NCI-H187 treated with DMSO at 0.1 percent for 48 hours (cell line): ENCODE measurements at places on chromosomes 16 and 17.

DNA sequence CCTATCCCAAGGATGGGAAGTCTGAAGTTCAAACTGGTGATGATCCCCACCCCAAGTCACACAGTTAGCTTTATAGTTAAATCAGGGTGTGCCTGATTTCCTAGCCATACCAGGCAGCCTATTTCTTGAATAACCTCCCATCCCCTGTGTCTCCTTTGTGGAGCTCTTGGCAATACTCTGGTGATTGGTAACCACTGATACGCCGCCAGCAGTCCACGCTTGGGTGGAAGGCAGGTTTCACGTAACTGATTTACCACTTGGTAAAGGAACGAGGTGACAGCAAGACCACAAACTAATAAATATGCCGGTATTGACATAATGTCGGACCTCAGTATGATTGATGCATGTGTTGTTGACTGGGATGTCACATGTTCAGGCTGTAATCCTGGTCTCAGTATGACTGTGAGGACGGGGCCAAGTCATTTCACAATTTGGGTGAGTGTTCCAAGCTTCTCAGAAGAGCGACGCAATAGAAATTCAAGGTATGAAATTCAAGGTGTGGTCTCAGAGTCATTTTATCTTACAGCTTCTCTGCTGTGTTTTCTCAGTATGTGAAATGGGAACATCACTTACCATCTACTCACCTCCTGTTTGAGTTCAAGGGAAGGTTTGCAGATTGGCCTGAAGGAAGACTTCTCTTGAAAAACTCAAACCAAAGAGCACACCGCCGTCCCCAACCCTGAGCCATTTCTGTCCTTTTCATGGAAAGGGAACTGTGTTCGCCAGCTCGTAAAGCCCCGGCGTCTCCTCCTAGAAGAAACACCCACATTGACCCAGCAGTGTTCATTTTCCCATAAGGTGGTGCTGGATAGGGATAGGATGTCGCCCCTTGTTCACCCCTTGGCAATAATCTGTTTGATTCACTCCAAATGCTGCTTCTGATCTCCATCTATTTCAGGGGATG is 678.9 kb downstream of the WWOX start:
- no peak for DNase-seq

- DNase-seq, result no peak
Observed at GRCh38 chr17:76843703-76844484, 24.3 kb upstream of the MGAT5B start.

DNA sequence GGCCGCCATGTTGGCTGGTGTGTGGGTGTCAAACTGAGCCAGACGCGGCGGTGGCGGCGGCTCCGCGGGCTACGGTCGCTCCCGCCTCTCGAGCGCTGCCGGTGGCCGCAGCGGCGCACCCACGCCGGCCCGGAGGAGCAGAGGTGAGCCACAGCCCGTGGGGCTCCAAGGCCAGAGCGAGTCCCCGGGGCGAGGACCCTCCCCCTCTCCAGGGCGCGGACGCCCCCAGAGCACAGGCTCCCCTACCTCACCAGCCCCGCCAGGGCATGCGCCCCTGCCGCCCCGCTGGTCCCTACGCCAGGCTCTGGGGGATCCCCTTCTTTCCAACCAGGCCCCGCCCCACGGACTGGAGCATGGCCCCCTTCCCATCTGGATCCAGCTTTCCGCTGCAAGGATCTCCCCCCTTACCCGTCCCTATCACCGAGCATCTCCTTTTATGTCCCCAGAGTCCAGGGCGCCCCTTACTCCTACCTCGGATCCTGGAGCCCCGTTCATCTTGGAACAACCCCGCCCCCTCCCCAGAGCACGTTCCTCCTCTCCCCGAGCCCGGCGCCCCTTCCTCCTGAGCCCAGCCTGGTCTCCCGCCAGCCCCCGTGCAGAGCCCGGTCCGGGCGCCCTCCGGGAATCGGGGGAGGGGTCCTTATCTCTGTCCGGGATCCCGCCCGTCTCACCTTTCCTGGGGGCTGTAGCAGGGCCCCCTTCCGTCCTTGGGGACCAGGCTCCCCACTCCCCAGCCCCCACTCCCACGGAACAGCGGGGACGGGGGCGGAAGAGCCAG is 412 bp downstream of the EPN2 start:
- DNase-seq, result no peak

DNA sequence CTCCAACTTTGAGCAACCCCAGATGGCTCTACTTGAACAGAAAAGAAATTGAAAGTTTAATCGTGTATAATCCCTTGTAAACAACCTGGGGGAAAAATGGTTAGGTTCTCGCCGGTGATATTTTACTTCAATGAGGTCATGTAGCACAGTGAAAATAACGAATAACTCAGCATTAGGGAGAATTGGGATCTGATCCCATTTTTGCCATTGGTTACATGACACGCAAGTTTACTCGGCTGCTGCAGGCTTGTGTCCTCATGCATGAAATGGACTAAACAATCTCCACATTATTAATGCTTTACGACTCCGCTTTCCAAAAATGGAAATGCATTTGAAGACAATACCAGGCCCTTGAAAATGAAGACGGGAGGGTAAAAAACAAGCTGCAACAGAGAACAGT is 45.5 kb upstream of the LRRC37A3 start:
- DNase-seq, result no peak

DNA sequence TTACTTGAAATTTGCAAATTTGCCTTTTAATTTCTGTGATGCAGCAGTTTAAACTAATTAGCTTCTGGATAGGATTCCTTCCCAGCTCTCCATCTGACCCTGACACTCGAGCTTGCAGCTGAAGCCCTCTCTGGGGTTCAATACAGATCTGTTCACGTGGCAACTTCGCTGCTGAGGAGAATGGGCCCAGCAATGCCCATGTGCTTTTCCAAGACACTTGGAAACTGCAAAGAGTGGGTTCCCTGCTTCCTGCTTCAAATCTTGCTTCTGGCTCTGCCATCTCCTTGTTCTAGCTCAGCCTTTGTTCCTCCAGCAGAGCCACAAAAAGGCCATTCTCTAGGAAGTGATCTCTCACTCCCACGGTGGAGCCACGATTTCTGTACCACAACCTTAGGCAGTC is 50.0 kb upstream of the IRX6 start:
- no peak for DNase-seq

DNA sequence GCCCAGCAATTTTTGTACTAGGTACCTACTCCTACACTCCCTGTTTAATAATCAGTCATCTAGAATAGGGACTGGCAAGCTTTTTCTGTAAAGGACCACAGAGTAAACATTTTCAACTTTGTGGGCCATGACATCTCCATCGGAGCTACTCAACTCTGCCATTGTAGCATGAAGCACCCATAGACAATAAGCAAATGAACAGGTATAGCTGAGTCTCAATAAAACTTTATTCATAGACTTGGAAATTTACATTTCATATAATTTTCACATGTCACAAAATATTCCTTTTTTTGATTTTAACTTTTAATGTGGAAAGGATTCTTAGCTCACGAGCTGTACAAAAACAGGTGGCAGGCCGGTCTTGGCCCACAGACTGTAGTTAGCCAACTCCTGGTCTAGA is 345.8 kb downstream of the SOX9 start:
- no peak for DNase-seq

- DNase-seq, result no peak
Observed at GRCh38 chr16:30983289-30983889, 1.6 kb upstream of the HSD3B7 start.

DNA sequence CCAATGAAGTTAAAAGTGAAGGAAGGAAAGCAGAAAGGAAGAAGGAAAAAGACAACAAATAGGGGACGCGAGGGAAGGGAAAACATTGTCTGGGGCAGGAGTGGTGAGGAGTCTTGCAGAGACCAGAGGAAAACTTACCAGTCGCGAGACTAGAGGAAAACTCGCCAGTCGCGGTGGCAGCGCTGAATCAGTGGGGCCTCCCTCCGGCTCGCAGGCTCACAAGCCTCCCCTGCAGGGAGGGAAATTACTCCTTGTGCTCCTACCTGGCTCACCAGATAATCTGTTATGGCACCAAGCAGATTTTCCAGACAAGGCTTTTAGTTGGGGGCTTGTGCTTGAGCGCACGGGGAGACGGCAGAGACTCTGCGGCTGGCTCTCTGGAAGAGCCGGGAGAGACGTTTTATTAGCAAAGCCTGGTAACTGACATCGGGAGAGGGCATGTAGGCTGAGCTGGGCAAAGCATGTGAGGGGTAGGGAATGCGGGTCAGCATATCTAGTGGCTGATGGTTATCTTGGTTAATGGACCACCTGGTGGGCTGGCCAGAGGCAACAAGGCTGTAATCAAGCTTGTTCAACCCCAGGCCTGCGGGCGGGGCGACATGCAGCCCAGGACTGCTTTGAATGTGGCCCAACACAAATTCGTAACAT is 37.1 kb downstream of the LCMT1 start:
- no peak for DNase-seq

GRCh38 chr17:74396567-74396966 is 29.3 kb downstream of the GPR142 start:
- no peak for DNase-seq

- DNase-seq, result no peak
Observed at GRCh38 chr17:56468840-56469239, 124.7 kb upstream of the NOG start.

DNA sequence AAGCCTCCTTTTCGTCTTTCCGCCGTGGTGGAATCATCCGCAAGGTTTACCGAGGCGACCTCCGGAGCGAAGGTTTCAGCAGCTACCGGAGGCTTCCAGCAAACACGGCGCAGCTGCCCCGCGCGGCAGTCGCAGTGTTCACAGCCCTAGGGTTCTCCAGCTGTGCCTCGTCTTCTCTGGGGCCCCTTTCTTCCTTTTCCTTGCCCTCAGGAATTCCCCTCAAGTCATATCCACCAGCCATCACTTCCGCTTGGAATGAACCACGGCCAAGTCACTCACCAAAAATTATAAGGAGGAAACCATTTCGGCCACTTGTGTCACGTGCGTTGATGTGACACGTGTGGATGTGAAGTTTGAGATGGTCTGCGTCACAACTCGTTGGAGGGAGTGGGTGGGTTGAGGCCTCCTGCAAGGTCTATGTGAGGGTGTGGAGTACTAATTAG is 636 bp upstream of the ERN1 start:
- no peak for DNase-seq

DNA sequence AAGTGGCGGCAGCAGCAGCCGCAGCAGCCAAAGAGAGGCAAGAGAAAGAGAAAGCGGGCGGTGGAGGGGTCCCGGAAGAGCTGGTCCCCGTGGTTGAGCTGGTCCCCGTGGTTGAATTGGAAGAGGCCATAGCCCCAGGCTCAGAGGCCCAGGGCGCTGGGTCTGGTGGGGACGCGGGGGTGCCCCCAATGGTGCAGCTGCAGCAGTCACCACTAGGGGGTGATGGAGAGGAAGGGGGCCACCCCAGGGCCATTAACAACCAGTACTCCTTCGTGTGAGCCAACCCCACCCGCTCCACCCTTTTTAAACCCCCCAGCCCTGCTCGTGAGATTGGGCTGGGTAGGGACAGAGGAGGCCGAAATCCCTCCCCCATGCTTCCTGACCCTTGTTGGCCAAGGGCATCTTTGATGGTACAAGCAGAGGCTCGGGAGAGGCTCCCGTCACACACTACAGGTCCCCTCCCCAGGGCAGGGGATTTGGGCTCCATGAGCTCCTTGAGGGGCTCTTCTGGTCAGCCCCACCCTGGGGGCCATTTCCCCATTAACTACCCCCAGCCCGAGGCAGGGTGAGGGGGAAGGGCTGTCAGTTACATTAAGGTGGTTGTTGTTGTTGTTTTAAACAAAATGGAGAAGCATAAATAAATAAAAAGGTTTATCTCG is 4.6 kb upstream of the ATP2A1 start:
- DNase-seq, result no peak

- DNase-seq, result no peak
Observed at GRCh38 chr16:52498328-52499059, 48.4 kb downstream of the TOX3 start.

GRCh38 chr16:23597003-23597756 is 1.1 kb upstream of the NDUFAB1 start:
- no peak for DNase-seq

DNA sequence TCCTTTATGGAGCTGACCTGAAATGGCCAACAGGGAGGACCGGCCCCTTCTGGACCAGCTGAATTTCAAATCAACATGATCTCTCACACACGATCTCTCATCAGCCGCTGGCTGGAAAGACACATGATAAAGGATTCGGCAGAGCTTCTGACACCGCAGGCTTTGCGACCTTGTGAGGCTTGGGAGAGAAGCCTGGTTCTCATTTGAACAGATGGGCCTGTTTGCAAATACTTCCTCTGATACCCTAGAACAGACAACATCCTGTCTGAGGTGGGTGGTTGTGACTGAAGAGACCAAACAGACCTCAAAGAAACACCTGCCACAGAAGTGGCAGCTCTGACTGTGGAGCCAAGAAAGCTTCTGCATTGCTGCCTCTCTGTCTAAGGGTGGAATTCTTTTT is 77.9 kb upstream of the SDK2 start:
- no peak for DNase-seq

DNA sequence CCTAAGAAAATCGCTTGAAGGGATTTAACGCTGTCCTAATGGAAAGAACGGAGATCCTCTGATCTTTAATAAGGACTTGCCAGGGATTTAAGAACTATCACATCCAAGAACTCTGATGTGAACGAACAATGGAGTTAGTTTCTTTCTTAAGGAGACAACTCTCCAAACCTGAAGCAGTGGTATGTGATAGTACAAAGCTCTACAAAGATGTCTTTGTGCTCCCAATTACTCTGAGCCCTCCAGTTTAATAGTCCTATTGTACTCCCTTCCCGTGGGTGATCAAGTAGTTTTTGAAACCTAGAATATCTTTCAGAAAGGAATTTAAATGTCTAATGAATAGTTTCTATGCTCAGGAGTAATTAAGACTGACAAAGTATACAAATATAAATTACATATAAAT is 123.8 kb downstream of the FTO start:
- DNase-seq, result no peak
